Stimulated activated CD8-positive, alpha-beta memory T cell treated with anti-CD3 and anti-CD28 coated beads, Interleukin-4, amount 100 ng/mL, for 1 hour (primary cell): ENCODE measurements at places on chromosomes 1 and 21.

DNA sequence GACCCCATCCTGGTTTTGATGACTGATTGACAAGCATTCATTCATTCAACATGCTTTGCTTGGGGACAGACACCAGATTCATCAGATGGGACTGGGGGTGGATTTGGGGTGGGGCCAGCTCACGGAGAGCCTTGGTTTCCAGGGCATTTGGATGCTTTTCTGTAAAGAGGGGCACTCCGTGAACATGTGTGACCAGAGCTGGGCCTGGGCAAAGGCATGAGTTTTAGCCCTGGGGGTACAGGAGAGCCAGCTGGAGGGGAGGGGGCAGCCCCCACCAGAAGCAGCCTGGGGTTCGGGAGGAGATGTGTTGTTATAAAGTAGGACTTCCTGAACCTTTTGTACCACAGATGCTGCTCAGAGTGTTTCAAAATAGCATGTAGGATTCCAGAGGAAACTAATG is 99.7 kb downstream of the RIPK4 start:
- DNase-seq = no peak

- no peak for DNase-seq
Measured at GRCh38 chr1:38741341-38741740, 118.2 kb downstream of the RRAGC start.

- no peak for DNase-seq
Measured at GRCh38 chr21:38433471-38433870, 64.8 kb downstream of the ERG start.

DNA sequence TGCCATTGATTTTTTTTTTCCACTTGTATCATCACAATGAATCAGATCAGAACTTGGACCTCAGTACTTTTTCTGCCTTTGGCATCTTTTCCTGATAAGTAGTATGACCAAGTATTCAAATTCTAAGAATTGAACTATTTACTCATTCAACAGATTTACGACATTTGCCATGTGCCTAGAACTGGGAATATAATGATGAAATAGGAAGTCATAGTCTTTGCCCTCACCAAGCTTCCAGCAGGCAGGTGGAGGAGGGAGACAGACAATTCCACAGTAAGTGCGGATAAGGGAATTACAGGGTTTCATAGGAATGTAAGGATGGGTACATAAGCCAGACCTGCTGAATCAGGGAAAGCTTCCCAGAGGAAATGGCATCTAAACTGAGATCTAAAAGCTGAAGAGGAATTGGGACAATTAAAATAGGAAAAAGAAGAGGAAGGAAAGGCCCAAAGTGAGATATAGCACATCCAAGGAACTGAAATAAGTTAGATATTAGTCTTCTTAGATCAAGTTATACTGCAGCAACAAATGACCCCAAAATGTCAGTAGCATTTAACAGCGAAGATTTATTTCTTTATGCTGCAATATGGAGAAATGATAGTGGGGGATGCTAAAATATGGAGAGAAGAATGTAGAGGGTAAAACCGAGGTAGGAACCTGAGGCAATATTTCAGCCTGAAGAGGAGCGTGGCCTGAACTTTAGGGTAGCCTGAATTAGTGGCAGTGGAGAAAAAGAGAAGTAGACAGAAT is 5.3 kb upstream of the DDX59 start:
- no peak for DNase-seq
